ENCODE measurements at places on chromosomes 11 and 22.

GRCh38 chr11:3669742-3670183 is 1.4 kb downstream of the CHRNA10 start:
- no peak for DNase-seq

GRCh38 chr22:49883294-49883640 is 29.6 kb downstream of the ZBED4 start:
- DNase-seq: peak; percentile 23

GRCh38 chr11:70569618-70569890 is 171.2 kb downstream of the CTTN start:
- DNase-seq: no peak

DNA sequence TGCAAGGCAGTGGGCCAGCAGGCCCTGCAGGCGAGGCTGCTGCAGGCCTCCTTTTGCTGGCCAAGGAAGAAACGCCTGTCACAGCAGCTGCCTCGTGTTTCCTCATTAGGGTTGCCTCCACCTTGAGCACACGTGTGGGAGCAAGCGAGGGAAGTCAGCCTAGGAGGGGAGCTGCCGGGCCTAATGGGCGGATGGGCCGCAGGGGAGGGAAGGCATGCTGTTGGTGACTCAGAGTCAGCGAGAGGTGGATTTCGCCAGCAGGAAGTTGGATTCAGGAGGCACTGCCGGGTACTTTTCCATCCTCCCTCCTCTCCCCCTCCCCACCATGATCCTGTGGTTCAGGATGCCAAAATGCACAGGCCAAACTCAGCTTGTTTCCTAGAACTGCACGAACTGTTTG is 498.7 kb downstream of the METTL15 start:
- peak; percentile 27 for DNase-seq

GRCh38 chr11:406796-407650 is 7.8 kb downstream of the SIGIRR start:
- peak; percentile 72 for DNase-seq

DNA sequence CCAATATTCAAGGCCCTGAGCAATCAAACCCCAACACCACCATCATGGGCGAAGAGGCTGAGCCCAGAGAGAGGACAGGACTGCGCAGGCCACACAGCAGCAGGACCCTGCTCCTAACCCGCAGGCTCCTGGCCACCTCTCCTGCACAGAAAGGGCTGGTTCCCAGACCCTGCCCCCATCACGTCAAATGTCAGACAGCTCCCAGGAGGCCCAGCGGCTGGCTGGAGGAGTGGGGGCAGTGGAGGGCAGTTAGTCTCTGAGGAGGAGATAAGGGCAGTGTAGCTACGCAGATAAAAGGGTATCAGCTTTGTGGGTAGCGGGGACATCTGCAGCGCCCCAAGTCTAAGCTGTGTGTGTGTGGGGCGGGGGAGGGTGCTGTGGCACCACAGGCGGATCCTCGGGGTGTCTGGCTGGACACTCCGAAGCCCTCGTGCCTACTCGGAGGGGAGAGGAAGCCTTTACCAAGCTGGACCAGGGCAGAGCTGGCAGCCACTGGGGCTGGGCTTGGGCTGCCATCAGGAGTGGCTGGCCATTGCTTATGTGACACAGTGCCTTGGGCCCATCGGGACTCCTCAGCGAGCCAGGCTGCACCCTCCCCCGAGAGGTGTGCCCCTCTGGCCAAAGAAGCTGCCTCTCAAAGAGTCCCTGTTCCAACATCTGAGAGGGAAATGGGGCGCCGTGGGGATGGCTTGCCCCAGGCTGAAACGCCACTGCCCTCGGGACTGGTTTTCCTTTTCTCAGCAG is 21.5 kb downstream of the FADS3 start:
- DNase-seq: no peak

- DNase-seq: peak; percentile 18
These were observed 68.7 kb upstream of the SYN3 start for GRCh38 chr22:33126881-33127280.

- no peak for DNase-seq
These were observed 105.5 kb downstream of the CSNK2A3 start for GRCh38 chr11:11247576-11247975.

GRCh38 chr11:80136991-80137390 is 696.2 kb upstream of the TENM4 start:
- no peak for DNase-seq

GRCh38 chr11:12356944-12357655 is 20.3 kb upstream of the PARVA start:
- DNase-seq: no peak

- no peak for DNase-seq
These were observed 12.9 kb upstream of the EHD1 start for GRCh38 chr11:64891215-64891848.

- peak; percentile 60 for DNase-seq
These were observed 519 bp upstream of the ART5 start for GRCh38 chr11:3642071-3642951.

- DNase-seq: peak; percentile 39
These were observed 13.6 kb downstream of the EFCAB6 start for GRCh38 chr22:43798492-43798891.

DNA sequence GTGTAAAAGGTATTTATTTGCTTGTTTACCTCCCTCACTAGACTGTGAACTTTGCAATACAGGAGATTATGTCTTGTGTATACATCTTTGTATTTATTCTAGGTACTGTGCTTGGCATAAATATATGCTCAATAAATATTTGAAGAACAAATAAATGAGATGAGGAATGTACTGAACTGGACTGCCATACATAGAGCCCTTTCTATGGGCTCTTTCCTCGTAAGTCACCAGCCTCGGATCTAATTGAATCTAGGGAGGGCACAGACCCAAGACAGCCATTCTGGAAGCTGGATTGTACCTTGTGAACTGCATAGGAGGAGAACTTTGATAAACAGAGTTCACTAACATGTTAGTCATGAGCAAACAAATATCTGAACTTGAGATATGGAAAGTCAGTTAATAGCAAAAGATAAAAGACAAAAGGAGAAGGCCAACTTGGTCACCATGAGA is 503.9 kb downstream of the INSC start:
- no peak for DNase-seq

GRCh38 chr22:42863349-42863961 is 6.4 kb upstream of the ARFGAP3 start:
- peak; percentile 90 for DNase-seq

GRCh38 chr22:39316440-39317083 is 2.9 kb downstream of the RPL3 start:
- peak; percentile 94 for DNase-seq

DNA sequence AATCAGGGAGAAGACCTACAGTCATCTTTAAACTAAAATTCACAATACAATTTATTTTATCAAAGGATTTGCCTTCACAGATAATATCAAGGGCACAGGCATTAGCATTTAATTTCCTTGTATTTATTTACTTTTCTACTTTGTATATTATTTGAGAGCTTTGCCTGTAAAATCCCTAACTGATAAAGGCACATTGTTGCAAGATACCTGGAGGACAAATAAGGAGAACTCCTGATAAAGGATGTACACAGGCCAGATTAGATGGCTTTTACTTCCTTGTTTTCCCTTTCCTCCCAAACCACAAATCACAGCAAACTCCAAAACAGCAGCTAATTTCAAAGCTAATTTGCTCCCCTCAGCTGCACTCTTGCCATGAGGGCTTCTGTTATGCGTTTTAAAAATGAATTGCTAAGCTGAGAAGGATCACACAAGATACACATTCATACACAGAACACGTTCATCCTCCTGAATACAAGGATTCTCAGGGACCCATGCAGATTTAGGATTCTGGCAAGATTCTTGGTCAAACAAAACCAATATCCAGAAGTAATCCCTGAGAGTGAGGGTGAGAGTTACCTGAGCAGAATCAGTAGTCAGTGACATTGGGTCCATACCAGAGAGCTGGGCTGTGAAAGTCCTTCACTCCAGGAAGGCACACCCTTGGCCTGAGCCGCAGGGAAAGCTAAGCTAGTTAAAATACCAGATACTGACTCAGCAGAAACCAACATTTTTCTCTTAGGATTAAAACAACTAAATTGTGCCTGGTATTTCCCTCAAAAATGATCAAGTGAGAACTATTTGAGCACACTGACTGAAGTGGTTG is 100.3 kb upstream of the CLPB start:
- no peak for DNase-seq

- no peak for DNase-seq
These were observed 35.4 kb upstream of the SMIM38 start for GRCh38 chr11:69120096-69120875.

DNA sequence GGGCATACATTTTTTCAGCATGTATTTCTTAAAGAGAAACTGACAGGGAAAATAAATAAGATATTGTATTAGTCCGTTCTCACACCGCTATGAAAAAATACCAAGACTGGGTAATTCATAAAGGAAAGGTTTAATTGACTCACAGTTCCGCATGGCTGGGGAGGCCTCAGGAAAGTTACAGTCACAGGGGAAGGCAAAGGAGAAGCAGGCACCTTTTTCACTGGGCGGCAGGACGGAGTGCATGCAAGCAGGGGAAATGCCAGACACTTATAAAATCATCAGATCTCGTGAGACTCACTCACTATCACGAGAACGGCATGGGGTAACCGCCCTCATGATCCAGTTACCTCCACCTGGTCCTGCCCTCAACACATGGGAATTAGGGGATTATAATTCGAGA is 44.2 kb downstream of the PPFIA1 start:
- DNase-seq: no peak

- DNase-seq: no peak
These were observed 40.1 kb downstream of the MUC5B start for GRCh38 chr11:1263010-1263409.

- no peak for DNase-seq
These were observed 1084.9 kb downstream of the BRD1 start for GRCh38 chr22:48742556-48743343.

DNA sequence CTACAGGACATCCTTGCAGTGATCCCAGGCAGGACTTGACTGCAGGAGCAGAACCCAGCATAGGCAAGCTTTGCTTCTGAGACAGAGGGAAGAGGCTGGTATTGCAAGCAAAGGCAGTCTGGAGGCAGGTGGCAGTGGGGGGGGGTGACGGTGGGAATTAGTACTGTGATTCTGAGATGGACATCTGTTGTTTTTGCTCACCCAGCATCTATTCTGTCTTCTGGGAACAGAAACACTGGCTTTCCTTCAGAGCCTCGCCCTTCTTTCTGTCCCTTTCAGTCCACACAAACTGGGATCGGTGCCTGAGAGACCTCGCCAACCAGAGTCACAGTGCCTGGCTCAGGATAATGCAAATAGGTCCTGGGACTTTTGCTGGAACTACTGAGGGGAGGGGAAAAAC is 31.2 kb upstream of the RASL10A start:
- no peak for DNase-seq

- no peak for DNase-seq
These were observed 1235.7 kb downstream of the LRRC4C start for GRCh38 chr11:40223596-40224330.

DNA sequence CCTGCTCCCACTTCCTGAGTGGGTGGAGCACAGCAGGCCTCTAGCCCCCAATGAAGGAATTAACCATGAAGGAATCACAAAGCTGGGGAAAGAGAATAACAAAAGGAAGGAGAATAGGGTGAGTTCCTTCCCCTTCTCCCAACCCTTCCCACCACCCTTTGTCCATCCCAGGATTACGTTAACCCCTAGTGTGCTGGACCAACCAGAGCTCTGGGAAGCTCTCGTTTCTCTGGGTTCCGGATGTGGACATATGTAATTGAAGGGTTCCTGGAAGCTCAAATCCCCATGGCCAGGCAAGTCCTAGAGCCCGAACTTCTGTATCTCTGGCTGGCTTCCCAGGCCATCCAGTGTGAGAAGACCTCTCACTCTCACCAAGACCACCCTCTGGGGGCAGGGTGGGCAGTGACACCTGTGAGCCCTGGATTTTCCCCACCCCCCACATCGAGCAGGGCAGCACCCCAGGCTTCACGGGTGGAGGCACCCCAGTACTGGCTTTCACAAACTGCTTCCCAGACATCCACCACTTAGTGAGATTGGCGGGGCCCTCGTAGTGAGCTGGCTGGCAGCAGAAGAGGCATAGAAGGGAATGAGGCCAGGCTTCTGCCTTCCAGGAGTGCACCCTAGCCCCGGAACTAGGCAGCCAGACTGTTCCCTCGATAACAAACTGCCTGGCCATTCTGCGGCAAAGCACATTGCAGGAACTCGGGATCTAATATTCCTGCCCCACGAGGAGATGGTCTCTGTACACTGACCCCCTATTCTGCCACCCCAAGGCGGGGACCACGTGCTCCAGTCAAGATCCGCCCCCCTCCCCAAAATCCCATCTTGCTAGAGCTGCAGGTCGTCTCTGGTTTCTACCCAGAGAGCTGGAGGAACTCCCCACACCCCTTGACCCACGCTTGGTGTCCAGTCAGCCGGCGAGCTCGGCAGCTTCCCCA is 2.1 kb downstream of the NECTIN1 start:
- DNase-seq: no peak

DNA sequence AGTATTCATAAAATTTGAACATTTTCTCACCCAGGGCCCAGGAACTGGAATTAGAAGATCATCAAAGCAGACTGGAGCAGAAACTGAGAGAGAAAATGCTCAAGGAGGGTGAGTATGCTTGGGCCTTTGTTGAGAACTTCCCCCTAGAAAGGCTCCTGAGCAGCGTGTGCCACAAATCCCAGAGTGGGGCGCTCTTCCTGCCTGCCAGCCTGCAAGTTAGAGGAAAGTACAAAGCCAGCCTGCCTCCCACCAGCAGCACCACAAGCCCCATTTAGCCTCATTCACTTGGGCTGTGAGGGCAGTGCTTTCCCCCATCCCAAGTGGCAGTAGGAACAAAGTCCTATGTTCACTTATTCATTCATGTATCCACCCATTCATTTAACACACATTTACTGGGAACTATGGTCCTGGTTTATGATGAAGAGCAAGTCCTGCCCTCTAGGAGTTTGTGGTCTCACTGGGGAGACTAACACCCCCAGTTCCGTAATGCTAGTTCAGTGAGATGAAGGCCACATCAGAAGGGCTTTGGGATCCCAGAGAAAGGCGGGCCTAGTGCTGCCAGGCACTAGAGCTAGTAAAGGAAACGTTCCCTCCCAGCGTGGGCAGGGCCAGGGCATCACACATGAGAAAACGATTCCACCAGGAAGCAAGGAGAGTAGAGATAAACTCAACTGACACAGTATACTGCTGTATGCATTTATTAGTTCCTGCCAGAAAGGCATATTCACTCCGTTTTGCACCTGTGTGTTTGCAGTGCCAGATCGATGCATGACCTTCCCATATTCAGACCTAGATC is 22.4 kb upstream of the PARVA start:
- DNase-seq: no peak

GRCh38 chr11:134950692-134951304 is 538.8 kb upstream of the B3GAT1 start:
- DNase-seq: peak; percentile 55

DNA sequence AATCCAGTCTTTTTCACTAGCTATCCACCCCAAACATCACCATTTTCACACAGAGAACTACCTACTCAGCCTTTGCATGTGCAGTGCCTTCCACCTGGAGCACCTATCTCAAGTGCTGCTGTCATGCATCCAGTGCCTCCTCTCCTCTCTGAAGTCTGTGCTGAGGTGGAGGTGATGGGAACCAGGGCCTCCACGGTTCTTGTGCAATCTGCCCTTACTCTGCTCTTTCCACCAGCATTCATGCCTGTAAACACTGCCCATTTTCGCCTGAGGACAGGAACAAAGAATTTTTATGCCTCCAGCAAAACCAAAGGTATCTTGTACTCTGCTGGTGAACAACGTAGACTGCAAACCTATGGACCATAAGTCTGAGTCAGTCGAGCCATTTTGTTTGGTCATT is 27.0 kb downstream of the PITPNB start:
- no peak for DNase-seq

- no peak for DNase-seq
These were observed 35.0 kb upstream of the MAPK1 start for GRCh38 chr22:21902296-21903087.

- DNase-seq: peak; percentile 46
These were observed 40.6 kb upstream of the TUB start for GRCh38 chr11:8040261-8040920.

Data from fibroblast of mammary gland (primary cell).